Stimulated activated CD4-positive, alpha-beta T cell treated with anti-CD3 and anti-CD28 coated beads, Interleukin-15, amount 100 ng/mL, for 48 hours (primary cell): ENCODE measurements at places on chromosomes 6 and 20.

GRCh38 chr6:13611715-13612114 lies 3.4 kb upstream of the NOL7 start:
- DNase-seq: no peak

- no peak for DNase-seq
Measured at GRCh38 chr6:2126351-2126750, 119.1 kb downstream of the GMDS start.

GRCh38 chr6:52328729-52329128 lies 33.2 kb upstream of the PAQR8 start:
- DNase-seq: no peak

DNA sequence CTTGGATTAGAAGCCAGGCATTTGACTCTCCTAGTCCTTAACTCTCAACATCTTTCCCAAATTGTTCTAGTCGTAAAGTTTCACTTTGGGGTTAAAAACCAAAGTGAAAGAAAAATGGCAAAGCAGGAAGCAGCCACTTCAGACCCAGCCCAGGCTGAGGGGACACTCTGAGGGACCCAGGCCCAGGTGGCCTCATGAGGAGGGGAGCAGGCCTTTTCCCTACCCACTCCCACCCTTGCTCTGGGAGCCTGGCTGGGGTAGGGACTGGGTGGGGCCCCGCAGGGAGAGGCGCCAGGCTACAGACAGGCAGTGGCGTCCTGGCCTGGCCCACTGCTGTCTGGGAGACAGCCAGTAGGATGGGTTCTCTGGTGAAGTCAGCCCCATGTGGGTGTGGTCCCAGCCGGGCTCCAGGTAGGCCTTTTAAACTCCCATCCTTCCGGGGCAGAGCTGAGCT lies 68.7 kb upstream of the MYL9 start:
- DNase-seq: no peak

DNA sequence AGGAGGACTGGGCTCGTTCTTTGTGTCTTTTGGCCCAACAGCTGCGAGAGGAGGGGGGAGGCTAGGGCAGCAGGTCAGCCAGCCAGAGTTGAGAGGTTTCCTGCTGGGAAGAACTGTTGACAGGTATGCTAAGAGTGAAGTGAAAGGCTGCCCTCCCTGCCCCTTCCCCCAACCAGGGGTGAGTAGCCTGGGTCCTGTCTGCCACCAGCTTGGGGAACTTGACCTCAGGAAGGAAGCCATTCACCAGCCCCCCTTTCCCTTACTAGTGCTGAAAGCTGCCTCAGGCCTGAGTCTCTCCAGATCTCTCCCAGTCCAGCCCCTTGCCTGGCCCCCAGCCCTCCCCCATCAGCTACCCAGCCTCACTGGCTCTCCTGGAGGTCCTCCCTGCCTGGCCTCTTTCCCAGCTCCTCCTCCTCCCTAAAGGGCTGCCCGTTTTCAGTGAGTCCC lies 20.7 kb upstream of the ZNF76 start:
- DNase-seq: no peak

GRCh38 chr6:12208190-12208589 lies 82.0 kb upstream of the EDN1 start:
- peak; percentile 14 for DNase-seq

DNA sequence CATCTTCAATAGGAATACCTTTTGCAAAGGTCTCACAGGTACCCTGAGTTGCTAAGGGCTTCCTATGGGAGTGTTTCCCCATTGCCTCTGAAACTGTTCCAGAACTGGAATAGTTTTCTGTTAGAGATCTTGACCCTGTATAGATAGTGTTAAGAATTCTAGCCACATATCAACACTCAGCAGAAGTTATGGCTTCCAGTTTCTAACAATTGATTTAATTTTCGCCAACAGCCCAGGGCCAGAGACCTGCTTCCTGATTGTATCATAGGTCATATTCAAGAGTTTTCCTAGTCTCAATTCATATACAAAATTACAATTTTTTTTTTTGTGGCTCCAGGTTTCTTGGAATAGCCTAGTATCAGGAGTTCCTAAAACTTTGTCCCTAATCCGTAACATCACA lies 61.0 kb downstream of the PXDC1 start:
- DNase-seq: no peak

DNA sequence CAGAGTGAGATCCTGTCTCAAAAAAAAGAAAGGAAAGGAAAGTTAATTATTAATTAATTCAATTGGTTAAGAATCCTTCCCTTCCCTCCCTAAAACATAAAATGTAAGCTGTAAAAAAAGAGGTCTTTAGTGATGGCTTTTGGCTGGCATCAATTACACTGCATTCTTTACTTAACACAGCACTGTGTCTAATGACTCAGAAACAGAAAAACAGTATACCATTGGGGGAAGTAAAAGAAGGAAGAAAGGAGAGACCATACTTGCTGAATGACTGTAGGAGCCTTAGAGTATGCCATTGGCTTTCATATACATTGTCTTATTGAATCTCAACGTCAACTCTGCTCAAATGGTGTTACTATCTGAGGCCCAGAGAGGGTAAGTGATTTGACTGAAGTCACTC lies 18.3 kb upstream of the CITED2 start:
- no peak for DNase-seq

GRCh38 chr6:145863988-145864616 lies 49.5 kb upstream of the FBXO30 start:
- DNase-seq: no peak

DNA sequence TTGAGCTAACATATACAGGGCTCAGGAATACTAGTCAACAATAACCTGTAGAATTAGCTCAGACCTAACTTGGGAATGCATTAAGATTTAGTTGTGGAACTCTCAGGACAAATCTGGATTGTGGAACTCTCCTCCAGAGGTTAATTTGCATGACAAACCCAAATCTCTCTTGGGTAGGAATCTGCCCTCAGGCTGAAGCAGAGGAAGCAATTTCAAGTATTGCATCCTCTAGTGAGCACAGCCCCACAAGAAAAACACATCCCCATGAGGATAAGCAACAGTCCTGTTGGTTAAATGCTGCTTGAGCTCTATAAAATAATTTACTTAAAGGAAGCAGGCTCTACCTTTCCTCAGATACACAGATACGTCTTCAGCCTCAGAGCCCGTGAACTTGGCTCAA lies 170.9 kb upstream of the STXBP5 start:
- DNase-seq: no peak

DNA sequence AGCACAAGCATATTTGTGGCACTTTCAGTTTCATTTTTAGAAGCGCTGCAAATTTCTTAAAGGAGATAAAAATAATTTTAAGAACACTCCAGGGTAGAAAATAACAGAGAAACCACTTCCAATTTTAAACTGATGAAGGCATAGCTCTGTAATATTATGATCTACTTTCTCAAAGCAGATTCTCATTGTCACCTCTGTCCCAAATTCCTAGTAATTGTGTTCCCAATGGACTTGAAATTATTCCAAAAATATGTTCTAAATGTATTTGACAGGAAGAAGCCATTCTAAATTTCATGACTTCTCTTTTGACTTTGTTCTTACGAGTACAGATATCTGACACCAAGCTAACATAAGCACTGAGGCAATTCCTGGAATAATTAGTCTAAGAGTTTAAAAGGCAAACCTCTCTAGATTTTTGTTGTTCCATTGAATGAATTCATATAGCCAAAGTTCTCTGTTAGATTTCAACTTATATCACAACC lies 140.2 kb upstream of the CARMIL1 start:
- no peak for DNase-seq

- DNase-seq: no peak
Measured at GRCh38 chr6:149216459-149216858, 101.1 kb upstream of the TAB2 start.

DNA sequence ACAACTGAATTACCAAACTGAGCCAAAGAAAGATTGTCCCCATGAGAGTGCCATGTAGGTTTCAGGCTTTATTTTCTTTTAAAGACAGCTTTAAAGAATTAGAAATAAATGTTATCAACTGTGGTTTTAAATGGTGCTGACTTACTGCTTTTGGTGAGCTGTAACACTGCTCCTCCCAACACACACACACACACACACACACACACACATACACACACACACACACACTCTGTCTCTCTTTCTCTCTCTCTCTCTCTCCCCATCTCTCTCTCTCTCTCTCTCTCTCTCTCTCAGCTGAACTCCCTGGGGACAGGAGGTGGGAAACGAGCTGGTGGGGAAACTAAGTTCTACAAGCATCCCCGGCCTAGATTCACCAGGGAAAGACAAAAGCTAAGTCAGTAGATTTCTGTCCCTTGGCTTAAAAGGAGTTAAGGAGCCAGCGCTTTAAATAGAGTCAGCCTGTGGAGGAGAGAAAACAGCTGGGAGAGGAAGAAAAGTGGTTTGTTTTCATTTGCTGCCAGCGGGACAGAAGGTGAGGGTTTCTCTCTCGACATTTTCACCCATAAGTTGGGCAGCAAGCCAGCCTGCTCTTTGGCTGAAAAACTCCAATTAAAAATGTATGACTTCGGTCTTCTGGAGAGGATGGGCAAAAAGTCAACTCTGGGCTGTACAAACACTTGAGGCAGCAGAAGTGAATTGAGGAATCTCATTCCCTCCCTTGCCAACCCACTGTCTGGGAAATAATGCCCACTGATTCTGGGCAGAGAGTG lies 27.4 kb downstream of the CBLN4 start:
- no peak for DNase-seq

DNA sequence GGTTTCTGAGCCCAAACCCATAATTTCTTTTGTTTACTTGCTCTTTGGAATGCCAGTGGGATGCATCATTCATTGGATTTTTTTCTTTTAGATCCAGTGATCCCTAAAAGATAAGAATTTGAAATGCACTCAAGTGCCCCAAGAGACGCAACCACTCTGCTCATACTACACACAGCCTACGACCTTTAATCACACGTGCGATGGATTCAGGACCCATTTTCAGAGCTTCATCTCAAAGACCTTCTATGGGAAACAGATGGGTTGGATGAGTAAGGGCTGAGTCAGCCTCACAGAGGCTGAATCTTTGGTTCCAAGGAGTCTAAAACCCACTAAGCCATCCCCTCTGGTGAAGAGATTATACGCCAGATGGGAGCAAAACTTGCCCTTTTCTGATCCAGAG lies 265.5 kb upstream of the EXOC2 start:
- DNase-seq: no peak

DNA sequence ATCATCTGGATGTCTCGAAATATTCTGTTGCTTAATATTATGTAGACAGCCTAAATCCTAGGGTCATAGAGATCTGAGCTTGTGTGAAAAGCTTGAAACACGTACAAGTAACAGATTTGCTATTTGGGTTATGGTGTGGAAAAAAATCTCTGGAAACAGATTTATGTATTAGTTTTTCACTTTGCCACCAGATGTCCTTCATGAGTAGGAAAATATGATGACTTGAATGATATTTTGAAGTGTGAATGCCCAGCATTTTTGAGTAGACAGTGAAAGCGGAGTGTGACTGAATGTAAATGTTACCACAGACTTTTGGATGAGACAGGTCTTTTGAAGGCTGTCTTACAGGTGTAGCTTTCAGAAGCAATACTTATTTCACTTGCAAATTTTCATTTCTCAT lies 4.2 kb upstream of the BMP6 start:
- no peak for DNase-seq

- no peak for DNase-seq
Measured at GRCh38 chr6:160363016-160363996, 15.1 kb downstream of the SLC22A3 start.

DNA sequence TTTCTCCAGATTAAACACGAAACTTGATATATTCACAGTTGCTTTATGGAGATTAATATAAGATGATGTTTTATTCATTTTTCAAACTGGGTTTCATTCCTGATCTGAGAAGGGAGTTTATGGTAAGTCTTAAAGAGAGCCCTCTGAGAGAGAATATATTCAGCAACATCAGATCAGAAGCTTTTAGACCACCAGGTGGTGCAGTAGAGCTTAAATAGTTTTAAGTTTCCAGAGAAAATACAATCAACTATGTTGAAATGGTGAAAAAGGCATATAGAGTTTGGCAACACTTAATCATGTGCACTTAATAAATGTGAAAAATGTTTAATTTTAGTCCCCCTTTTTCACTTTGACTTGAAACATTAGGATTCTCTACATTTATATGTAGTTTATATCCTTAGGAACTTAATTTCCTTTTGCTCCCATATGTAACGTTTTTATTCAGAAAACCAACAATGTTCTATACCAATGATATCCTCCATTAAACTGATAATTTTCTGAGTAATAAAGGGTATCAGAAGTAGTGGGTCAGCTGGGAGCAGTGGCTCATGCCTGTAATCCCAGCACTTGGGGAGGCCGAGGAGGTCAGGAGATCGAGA lies 86.4 kb upstream of the CLDN20 start:
- peak; percentile 45 for DNase-seq

DNA sequence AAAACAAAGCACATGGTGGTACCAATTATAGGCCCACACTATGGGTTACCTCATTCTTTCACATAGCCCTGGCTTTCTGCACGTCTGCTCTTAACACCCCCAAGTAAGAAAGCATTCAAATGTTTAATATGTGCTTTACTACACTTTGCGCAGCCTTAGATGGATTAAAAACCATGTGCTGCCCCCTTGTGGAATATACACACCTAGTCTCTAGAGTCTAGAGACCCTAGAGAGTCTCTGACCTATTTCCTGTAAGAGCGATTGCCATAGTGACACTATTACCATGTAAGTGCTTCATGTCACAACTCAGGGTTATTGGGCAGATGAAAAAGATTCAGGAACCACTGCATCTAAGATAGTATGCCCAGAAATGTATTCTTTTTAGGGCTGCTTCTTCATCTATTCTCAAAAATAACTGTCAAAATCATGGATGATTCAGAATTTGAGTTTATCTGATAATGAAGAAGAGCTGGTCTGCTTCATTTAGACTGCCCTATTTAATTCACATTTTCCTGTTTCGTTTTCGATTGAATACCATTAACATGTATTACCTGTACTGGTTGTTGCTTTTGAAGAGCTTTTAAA lies 186.3 kb downstream of the ADGB start:
- no peak for DNase-seq

DNA sequence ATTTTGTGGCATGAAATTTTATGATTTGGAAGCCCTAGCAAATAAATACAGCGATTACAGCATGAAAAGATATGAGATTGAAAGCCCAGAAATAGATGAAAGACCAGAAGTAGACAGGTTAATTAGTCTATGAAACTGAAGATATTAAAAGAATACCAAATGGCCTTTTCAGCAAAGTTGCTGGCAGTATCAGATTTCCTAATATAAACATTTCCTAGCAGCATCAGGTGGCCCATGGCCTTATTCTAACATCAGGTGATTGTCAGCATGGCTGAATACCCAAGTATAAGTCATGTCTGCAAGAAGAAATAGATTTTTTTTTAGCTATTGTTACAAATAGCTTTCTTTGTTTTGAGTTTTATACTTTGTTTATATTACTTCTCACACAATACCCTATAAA lies 93.2 kb downstream of the CLVS2 start:
- no peak for DNase-seq

DNA sequence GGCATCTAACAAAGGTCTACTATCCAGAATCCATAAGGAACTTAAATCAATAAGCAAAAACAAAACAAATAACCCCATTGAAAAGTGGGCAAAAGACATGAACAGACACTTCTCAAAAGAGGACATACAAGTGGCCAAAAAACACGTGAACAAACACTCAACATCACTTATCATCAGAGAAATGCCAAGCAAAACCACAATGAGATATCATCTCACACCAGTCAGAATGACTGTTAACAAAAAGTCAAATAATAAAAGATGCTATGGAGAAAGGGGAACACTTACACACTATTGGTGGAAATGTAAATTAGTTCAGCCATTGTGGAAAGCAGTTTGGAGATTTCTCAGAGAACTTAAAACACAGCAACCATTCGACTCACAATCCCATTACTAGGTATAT lies 19.4 kb upstream of the VNN1 start:
- no peak for DNase-seq
